ENCODE measurements at places on chromosomes 1 and 21.
A peak's percentile ranks its signal among the peaks of the same experiment; 100 is the strongest.

GRCh38 chr21:45583831-45584509 is 41.7 kb upstream of the SLC19A1 start:
- no peak for DNase-seq

DNA sequence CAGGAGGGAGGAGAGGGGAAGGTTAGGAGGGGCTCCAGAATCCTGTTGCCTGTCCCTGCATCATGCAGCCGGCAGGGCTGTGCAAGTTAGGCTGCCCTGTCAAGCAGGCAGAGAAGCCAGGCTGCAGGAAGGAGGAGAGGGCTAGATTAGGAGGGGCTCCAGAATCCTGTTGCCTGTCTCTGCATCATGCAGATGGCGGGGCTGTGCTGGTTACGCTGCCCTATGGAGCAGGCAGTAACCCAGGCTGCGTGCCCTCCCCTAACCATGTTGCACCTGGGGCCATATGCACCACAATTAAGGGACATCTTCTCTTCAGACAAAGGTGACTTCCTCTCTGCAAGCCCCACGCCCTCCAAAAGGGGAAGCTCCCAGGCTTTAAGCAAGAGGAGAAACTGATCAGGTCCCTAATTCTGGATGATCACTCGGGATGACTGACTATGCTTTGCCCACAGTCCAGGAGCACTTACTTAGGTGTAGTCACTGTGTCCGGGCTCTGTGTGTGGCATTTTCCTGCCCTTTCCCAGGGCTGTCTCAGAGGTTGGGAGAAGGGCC is 457.4 kb downstream of the SETD4 start:
- no peak for DNase-seq

DNA sequence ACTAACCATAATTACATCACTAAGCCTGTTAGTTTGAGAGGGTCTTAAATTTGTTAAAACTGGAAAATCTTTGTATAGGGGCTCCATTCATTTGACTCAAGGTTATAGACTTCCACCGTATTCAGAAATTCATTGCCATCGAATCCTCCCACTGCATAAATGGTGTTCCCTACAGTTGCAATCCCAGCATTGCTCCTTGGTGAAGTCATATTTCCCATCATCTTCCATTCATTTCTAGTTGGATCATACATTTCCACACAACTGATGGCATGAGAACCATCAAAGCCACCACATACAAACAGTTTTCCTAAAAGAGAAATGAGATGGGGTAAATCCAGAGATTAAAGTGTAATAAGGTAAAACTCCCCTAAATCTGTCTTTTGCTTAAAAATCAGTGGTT is 19.1 kb downstream of the IVNS1ABP start:
- DNase-seq = peak; percentile 23

DNA sequence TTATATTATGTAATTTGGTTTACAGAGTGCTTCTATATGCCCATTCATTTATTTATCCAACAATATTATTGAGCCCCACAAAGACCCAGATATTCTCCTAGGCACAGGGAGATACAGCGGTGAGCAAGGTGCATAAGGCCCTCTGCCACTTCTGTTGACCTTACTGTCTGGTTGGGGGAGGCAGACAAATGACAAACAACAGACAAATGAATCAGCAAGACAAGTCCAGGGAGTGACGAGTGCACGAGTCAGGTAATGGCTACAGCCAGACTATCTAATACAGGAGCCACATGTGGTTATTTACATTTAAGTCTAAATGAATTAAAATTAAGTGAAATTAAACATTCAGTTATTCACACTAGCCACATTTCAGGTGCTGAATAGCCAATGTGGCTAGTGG is 22.0 kb upstream of the BCAR3 start:
- no peak for DNase-seq

- DNase-seq = no peak
Observed at GRCh38 chr21:37724201-37724600, 192.1 kb downstream of the KCNJ6 start.

GRCh38 chr21:25330266-25330665 is 277.0 kb downstream of the MRPL39 start:
- no peak for DNase-seq

GRCh38 chr1:184562806-184563205 is 176.0 kb downstream of the C1orf21 start:
- DNase-seq = no peak

DNA sequence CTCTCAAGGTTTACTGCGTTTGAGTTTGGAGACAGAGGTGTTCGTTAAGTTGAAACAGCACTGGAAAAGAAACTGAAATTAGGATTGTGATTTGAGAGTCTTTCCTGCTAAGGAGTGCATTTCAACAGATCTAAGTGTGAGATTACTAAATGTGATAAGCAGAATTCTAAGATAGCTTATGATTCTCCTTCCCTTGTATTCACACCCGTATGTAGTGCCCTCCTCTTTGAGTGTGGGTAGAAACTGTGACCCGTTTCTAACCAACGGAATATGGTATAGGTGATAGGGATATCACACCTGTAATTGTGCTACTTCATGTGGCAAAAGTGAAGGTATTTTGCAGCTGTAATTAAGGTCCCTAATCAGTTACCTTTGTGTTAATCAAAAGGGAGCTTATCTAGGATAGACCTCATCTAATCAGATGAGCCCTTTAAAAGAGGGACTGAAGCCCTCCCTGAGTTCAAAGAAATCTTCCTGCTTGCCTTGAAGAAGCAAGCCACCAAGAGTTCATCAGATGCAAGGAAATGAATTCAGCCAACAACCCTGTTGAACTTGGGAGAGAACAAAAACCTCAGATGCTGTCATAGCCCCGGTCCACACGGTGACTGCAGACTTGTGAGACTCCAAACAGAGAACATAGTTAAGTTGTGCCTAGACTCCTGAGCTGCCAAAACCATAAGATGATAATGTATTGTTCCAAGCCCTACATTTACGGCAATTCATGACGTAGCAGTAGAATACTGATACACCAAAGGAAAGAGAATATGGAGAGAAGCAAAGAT is 12.6 kb upstream of the IL12RB2 start:
- no peak for DNase-seq

- peak; percentile 88 for DNase-seq
Observed at GRCh38 chr1:240107058-240107684, 15.5 kb downstream of the FMN2 start.

- DNase-seq = no peak
Observed at GRCh38 chr21:15627823-15628222, 102.0 kb upstream of the USP25 start.

DNA sequence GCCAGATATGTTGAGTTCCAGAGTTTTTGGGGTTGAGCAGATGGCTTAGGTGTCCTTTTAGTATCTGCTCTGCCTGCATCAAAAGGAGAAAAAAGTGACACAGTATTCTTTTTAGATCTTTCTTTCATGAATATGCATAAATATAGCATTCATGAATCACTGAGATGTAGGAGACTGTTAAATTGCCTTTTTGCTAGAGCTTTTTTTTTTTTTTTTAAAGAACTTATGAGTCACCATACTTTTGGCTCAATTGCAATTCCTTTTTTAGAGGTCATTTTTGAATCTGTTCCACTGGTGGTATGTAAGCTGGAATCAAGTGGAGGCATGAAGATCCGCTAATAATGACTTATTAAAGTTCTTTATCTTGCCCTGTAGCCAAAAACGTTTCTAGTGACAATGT is 480.9 kb upstream of the ZRANB2 start:
- DNase-seq = peak; percentile 83

GRCh38 chr1:71030026-71030425 is 17.6 kb downstream of the PTGER3 start:
- DNase-seq = no peak

GRCh38 chr1:234963904-234964702 is 164.5 kb downstream of the TOMM20 start:
- no peak for DNase-seq

DNA sequence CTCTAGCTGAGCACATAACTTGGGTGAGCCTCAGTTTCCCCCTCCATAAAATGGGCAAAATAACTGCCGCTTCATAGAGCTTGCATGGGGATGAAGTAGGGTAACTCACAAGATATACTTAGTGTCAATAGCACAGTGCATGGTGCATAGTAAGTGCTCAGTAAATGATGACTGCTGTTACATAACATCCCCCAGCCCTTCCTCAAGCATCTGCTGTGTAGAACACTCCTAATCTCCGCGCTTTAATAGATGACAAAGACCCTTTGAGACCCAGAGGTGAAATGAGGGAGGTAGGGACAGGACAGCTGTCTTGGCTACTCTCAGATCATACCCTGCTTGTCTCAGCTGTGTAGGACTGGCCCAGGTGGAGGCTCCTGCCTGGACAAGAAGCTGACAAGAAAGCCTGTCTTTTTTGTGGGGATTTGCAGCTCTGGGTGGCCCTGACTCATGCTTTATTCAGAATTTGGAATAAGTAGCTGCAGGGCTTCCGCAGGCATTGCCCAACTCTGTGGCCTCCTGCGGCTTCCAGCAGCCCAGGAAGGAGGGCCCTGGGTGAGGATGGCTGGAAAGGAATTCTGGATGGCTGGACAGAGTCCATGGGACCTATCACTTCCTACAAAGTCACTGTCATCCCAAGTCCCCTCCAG is 20.7 kb upstream of the PADI4 start:
- peak; percentile 79 for DNase-seq

- peak; percentile 57 for DNase-seq
Observed at GRCh38 chr1:10508511-10508951, 33.8 kb downstream of the PEX14 start.

- no peak for DNase-seq
Observed at GRCh38 chr1:240877605-240878004, 265.6 kb upstream of the GREM2 start.

All from astrocyte (in vitro differentiated cells and primary cell).